ENCODE measurements at places on chromosomes 4 and X.

- no peak for DNase-seq
Observed at GRCh38 chr4:165385126-165385525, 6.3 kb downstream of the CPE start.

- DNase-seq: peak; percentile 94
Observed at GRCh38 chr4:41216294-41217019, 2.1 kb upstream of the APBB2 start.

DNA sequence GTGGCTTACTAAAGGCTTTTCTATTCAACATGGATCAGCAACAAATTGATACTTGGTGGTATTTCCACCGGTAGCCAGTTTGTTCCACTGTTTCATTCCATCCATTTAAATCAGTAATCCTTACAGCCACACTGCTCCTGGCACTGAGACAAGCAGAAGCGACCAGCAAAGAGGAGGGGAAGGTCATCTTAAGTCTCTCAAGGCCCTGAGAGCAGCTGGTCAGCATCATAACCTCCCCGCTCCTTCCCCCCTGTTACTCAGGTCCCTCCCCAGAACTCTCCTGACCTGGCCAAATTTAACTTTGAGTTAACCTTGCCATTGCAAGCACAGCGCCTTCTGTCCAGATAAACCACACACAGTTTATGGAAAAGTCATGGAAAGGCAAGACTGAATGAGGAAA lies 331.3 kb upstream of the KLF3 start:
- no peak for DNase-seq

- DNase-seq: no peak
Observed at GRCh38 chr4:186013419-186014186, 55.4 kb upstream of the TLR3 start.

- DNase-seq: no peak
Observed at GRCh38 chr4:118751629-118752323, 66.6 kb downstream of the METTL14 start.

GRCh38 chr4:156475322-156475721 lies 496.3 kb downstream of the PDGFC start:
- DNase-seq: no peak

DNA sequence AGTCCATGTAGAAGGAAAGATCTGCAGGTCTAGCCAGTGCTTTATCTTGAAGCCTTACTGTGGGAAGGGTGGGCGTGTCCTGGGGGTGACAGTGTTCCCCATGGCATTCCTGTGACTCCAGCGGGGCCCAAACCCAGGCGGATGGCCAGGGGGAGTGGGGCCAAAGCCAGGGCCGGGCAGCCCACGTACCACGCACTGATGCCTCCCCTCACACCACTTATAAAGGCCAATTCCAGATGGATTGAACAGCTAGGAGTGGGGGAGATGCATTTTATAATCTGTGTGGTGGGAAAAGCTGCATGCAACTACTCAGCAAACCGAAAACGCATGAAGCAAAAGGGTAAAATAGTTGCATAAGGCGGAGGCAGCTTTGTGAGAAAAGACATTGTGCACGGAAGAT lies 36.4 kb downstream of the NELFA start:
- DNase-seq: peak; percentile 42

DNA sequence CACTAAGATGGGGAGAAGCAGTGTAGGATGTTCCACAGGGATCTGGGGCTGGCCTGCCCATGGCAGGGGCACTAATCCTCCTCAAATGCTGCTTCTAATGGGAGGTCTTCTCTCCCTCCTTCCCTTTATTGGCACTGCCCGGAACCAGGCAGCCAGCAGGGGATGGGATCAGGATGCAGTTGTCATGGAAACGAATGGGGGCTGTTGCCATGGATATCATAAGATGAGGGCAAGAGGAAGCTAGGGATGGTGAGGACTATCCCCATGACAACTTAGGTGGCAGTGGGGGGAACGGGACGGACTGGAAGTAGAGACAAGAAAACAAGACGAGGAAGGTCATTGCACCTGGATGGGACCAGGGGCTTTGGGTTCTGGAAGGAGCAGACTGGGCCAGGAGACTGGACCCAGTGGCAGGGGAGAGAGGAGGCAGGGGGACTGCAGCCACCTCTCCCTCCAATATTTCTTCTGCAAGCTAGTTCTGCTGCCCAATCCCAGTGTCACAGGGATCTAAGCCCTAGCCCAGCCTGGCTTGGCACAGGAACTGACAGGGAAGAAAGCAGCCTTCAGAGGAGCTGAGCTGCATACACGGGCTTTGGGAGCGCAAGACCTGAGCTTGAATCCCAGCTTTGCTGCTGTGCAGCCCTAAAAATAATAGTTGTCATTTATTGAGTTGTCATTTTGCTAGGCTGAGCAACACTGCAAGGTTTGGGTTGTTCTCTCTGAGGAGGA lies 19.0 kb downstream of the IQSEC2 start:
- DNase-seq: no peak

DNA sequence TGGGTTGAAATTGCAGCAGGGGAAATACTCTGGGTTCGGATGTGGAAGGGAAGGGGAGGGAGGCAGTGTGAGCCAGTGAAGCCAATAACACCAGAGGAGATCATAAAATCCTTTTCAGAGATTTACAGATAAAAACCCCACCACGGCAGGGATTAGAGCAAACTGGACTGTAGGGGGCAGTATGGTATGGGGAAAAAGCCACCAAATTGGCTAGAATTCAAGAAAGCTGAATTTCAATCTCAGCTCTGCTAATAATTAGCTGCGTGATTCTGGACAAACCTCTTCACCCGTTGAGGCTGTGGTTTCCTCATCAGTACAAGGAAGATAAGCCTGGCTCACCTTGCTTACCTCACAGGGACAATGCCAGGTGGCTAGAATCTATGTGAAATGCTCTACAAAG lies 108.1 kb downstream of the ATG4A start:
- DNase-seq: no peak

GRCh38 chr4:166459621-166460020 lies 586.6 kb downstream of the TLL1 start:
- no peak for DNase-seq

DNA sequence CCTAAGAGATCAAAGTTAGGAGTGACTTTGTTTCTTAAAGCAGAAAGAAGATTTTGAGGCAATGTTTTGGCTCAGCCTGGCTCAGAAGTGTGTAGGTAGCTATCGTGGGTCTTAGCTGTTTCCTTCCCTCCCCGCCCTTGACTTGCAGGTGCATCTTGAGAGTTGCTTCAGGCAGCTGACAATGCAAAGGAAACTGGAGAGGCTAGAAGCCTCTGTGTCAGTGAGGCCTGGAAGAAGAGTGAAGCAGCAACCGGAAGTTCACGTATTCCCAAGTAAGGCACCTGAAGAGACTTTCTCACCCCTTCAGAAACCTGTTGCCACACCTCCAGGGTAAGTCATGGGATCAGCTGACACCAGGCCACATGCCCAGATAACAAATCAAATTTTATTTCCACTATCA lies 10.6 kb upstream of the XKRX start:
- DNase-seq: no peak

GRCh38 chr4:53640576-53641453 lies 49.5 kb upstream of the LNX1 start:
- peak; percentile 66 for DNase-seq

DNA sequence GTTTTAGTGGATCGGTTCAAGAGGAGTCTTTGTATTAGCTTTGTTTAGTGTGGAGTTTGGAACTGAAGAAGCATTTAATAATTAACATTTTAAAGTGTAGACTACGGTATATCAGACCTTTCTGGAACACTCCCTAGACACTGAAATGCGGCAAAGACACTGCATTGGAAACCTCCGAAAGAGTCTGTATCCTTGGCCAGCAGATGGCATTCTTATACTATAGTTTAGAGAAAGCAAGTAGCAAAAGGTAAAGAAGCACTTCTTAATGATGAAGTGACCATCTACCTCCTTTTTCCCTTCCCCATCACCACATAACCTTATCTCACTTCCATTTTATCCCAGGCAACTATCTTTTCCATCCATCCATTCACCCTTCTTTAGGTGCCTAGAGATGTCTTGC lies 7.6 kb downstream of the FABP2 start:
- no peak for DNase-seq

- no peak for DNase-seq
Observed at GRCh38 chr4:5004496-5004895, 14.8 kb downstream of the CYTL1 start.

- DNase-seq: no peak
Observed at GRCh38 chr4:145808021-145808650, 128.2 kb downstream of the C4orf51 start.

- peak; percentile 51 for DNase-seq
Observed at GRCh38 chr4:2647403-2648158, 108.6 kb downstream of the TNIP2 start.

GRCh38 chr4:143082701-143083100 lies 102.0 kb upstream of the USP38 start:
- no peak for DNase-seq

DNA sequence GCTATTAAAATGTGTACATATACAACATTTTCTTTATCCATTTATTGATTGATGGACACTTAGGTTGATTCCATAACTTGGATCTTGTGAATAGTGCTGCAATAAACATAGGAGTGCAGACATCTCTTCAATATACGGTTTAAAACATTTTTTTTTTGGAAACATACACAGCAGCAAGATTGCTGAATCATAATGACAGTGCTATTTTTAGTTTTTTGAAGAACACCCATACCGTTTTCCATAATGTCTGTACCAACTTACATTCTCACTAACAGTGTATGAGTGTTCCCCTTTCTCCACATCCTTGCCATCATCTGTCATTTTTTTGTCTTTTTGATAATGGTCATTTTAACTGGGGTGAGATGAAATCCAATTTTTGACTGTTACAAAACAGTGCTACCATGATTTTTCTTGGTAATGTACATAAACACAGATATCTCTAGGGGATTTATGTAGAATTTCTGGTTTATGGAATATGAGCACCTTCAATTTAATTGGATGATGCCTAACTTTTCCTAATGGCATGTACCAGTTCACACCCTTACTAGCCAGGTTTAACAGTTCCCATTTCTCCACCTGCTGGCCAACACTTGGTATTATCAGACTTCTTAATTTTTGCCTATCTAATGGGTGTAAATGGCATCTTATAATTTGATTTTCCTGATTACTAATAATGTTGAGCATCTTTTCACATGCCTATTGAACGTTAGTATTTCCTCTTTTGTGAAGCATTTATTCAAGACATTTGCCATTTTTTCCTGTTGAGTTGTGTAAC lies 21.0 kb upstream of the TMSB15B start:
- DNase-seq: no peak

DNA sequence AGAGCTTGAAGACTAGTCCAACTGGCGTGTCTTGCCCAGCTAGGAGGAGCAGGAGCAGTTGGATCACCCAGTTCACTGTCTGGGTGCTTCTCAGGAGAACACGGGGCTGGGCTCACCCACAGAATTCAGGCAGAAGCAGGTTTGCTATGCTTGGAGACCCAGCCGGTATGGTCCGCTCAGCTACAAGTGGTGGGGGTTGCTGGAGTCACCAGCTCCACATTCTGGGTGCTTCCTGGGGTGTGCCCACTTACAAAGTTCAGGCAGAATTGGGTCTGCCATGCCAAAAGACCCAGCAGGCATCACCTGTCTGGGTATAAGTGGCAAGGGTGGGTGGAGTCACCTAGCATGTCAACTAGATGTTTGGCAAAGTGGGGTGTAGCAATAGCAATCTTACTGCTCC lies 1061.8 kb downstream of the PCDH19 start:
- no peak for DNase-seq

DNA sequence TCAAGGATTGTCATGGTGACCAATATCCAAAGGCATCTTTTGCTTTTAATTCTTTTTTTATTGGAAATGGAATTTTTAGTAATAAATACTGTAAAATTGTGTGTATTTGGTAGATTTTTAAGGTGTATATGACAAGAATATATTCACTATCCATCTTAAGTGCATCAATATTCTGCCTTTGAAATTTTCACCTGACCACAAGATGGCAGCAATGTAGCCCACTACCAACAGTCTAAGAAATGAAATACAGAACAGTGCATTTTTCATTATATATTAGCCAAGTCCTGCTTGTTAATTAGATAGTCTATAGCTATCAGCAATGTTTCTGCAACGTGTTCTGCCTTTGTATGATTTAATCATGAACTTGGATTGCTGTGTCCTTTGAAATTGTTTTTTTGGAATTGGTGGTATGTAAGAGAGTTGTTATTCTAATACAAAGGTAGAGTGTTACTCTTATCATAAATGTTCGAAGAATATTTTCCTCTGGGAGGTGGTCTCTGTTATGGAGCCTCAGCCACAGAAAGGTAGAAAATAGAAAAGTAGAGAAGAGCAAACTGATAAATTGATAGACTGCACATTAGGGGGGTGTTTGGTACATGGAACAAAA lies 38.2 kb downstream of the HPGDS start:
- no peak for DNase-seq

DNA sequence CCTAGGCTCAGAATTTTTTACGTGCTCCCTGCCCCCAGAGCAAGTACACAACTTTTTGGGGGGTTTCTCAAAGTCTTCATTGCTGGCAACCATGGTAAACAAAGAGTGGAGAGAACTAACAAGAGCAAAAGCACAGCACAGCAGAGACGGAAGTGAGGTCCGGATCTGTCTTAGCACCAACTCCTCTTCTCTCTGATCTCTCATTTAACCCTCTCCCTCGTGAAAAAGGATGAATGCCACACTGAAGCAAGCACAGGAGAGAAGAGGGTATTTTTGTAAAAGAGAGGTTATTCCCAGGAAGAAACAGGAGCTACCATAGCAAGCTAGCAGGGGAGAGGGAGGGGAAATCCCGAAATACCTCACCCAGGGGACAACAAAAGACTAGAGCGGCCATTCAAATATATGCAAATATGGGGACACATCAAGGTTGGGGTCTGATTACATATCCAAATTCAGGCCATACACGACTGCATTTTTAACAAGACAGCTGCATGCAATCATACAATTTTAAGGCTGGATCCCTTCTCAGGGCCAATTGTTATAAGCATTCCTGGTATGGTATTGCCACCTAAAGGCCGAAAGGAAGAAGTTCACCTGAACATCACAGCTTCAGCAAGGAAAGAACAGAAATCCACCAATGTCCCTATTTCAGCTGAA lies 46.6 kb downstream of the CD40LG start:
- DNase-seq: no peak

DNA sequence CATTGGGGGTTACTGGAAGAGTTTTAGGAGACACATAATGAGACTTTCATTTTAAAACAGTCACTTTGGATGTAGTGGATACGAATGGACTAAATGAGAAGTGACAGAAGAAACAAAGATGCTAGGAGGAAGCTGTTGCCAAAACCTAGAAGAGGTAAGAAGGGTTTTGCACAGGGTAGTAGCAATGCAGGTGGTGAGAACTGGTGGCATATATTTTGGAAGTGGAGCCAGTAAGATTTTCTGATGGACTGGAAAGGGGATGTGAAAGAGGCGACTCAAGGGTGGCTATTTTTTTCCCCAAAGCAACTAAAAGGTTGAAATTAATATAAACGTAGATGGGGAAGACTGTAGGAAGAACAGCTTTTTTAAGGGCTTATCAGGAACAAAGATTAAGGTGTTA lies 462.0 kb downstream of the IL15 start:
- DNase-seq: no peak

Data from upper lobe of right lung (tissue), 1 donor.